ENCODE measurements at places on chromosomes 1 and 21.
A peak's percentile ranks its signal among the peaks of the same experiment; 100 is the strongest.

DNA sequence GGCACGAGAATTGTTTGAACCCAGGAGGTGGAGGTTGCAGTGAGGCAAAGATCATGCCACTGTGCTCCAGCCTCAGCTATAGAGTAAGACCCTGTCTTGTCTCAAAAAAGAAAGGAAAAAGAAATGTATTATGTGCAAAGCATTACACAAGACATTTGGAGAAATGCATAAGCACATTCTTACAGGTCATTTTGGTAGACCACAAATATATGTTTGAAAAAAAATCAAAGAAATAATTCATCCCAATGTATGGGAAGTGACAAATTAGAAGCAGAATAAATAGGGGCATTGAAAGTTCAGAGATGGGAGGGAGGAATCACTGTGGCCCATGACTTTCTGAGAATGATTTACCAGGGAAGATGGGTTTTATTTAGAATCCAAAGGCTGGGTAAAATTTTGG lies 283.5 kb upstream of the ADAMTS5 start:
- no peak for DNase-seq

- DNase-seq: no peak
Measured at GRCh38 chr1:186740324-186740723, 60.1 kb upstream of the PTGS2 start.

DNA sequence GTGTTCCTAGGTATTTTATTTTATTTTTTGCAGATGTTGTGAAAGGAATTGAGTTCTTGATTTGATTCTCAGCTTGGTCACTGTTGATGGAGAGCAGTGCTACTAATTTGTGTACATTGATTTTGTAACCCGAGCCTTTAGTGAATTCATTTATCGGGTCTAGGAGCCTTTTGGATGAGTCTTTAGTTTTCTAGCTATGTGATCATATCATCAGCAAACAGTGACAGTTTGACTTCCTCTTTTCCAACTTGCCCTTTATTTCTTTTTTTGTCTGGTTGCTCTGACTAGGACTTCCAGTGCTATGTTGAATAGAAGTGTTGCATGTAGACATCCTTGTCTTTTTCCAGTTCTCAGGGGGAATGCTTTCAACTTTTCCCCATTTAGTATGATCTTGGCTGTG lies 138.9 kb downstream of the LHX8 start:
- DNase-seq: no peak

- no peak for DNase-seq
Measured at GRCh38 chr1:21217812-21218596, 41.3 kb upstream of the EIF4G3 start.

GRCh38 chr1:65942476-65942875 lies 149.8 kb downstream of the PDE4B start:
- DNase-seq: no peak

DNA sequence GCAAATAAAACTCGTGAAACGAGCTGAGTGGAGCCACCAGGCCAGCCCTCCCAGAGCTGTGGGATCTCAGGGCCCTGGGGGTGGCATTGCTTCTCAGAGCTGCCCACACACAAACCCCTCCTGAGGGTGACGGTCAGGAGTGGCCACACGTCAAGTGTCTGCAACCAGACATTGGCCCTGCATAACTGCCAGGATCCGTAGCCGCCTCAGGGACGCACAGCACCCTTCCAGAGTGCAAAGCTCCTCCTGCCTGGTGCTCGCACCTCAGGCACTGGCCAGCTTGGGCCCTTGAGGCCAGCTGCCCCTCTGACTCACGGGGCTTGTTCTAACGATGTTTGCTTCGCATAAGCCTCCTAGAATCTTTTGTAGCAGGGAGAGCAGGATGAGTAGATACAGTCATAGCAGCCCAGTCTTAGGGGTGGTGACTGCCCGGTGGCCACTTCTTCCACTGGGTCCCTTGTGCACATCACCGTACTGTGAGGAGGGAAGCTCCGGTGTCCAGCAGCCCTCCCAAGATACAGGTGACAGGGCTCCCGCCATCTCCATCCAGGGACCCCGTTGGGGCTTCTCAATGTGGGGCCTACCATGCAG lies 5.0 kb downstream of the WNT3A start:
- DNase-seq: no peak

DNA sequence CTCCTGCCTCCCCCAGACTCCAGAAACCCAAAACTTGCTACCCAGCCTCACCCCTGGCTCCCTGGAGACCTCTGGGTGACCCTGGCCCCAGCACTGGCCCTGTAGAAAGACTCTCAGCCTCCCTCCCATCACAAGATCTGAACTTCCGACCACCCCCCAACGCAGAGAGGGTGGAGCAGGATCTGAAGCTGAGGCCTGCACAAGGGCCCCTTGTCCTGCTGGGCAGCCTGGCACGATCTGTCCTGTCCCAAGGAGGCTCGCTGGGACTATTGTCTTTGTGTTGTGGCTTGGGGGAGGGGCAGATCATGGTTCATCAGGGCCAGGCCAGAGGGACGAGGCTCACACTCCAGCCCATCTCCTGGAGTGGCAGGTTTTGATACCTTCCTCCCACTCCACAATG lies 20.0 kb downstream of the PHLDA3 start:
- no peak for DNase-seq

GRCh38 chr1:21779613-21780521 lies 3.1 kb downstream of the USP48 start:
- DNase-seq: no peak

- no peak for DNase-seq
Measured at GRCh38 chr1:182357913-182358312, 33.7 kb downstream of the GLUL start.

GRCh38 chr1:168225476-168226190 lies at the start of gene SFT2D2:
TSS of gene SFT2D2 (plus strand) at chr1:168226004. CDS start at chr1:168226080, 76 bp downstream.
- DNase-seq: peak; percentile 68

DNA sequence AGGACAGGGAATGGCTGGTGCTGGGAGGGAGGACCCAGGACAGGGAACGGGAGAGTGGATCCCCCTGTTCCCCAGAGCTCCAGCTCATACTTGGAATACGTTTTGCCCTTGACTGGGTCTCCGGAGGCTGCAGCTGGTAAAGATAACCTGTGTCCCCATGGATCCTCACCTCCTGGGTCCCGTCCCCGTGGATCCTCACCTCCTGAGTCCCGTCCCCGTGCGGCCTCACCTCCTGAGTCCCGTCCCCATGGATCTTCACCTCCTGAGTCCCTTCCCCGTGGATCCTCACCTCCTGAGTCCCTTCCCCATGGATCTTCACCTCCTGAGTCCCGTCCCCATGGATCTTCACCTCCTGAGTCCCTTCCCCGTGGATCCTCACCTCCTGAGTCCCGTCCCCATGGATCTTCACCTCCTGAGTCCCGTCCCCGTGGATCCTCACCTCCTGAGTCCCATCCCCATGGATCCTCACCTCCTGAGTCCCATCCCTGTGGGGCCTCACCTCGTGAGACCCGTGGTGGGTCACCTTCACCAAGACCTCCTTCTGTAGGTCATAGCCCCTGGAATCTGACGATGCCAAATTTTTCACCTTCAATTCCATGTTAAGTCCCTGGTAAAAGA lies 61.4 kb downstream of the SCCPDH start:
- no peak for DNase-seq

- DNase-seq: no peak
Measured at GRCh38 chr1:116478621-116479020, 92.2 kb downstream of the CD58 start.

- DNase-seq: no peak
Measured at GRCh38 chr1:14443164-14443787, 155.2 kb upstream of the KAZN start.

- no peak for DNase-seq
Measured at GRCh38 chr1:46425726-46426125, 31.6 kb downstream of the FAAH start.

DNA sequence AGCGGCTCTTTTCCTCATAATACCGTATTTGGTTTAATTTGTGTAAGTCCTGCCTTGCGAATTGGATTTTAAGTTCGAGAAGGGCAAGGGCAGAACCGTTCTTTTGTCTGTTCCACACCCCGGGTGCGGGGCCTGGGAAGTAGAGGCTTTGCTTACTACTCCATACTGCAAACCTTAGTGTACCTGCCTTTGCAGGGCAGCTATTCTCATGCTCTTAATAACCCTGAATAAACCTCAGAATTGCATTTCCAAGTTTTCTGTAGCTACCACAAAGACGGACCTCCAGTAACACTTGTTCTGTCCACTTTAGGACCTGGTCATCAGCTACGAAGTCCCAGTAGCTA lies 657 bp upstream of the HNRNPU start:
- no peak for DNase-seq

Data from NCI-H1930 (cell line).